ENCODE measurements at places on chromosomes 6 and 20. TPM values are rescaled to one million over a fixed set of nuclear protein-coding genes. Genes with fewer than 3 reads are reported as not detected.
A peak's percentile ranks its signal among the peaks of the same experiment; 100 is the strongest.

SRSF12 gene
- 0.10 TPM for total RNA-seq

DNA sequence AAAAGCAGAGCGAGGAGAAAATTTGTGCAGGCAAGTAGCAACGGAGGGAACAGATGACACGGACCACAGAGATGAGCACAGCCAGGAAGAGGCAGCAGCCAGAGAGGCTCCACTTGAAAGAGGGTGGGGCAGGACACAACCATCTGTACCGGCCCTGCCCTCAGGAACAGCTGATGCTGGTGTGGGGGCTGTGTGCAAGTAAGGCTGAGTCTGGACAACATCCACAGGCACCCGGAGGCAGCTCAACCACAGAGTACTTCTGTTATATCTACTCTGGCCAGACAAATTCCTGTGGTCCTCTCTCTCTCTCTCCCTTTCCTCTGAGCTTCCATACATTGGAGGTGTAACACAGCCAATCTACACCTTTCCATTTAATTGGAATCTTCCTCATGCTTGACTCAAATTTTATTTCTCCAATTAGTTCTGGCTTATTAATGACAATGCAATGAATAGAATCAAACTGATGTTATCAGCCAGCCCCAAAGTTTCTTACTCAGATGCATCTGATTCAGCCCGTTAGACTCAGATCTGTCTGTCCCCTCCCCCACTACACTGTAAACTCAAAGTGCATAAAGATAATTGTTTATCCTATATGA is 24.9 kb downstream of the KIF13A start:
- peak; percentile 96 for DNase-seq

DNA sequence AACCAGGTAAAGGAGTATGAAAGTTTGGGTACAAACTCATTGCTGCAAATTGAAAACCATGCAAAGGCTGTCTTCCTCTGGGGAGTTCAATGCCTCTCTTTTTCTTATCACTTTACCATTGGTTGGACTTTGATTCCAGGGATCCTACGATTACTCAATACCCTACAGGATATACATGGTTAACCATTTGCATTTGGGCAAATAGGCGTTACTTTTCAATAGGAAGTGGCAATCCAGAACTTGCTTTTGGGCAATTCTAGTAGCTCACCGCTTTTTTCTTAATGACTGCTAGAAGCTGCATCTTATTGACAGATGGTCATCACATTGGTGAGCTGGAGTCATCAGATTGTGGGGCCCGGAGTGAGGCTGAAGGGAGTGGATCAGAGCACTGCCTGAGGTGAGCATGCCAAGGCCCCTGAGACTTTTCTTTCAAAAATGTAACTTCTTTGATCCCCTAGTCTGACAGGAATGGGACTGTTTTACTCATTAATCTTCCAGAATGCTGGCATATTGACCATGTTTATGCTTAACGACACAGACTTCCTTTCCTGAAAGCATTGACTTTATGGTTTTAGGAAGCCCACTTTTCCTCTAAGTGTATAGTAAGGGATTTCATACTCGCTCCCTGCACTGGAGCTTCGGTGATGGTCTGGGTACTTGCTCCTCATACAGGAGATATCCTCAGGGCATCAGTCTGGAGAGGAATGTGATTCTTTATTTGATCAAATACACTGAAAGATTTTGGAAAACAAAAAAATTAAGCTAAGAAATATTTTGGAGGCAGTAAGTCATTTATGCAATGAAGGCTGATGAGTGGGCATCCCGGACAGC is at the start of gene CCR6:
Gene CCR6 (plus strand): TSS at position 270 of the 831 bp plus-strand sequence. CDS start 13,039 bp downstream, outside the sequence.
- no peak for DNase-seq

DNA sequence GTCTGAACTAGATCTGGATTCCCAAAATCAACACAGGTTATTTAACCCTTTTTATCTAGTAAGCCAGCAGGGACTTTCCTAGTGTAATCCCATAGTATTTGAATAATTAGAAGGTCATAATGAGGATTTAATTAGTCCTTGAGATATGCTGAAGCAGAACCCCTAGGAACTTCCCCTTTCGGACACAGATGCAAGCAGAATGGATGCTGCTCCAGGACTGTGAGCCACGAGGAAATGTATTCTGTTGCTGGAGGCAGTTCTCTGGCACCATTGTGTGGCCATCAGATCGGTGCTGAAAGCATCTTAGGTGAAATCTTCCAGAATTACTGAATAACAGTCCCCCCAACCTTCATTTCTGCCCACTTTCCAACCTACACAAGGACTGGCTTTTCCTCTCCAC is 206.9 kb downstream of the TMEM242 start:
- DNase-seq = no peak

DNA sequence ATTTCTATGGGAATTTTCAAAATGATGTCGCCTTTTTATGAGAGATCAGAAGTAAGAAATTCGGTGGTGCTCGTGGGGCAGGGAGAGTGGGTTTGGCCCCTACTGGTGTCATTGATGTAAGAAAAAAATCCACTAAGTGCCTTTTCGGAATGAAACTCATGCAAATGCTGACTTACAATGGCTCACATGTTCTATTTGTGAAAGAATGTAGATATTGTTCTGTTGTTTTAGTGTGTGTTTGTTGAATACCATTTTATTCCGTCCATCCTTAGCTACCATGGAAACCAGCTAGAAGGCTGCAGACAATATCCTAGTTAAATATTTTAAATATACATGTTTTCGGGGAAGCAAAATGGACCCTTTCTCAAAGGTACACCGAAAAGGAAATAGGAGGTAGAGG is 304.9 kb downstream of the TAF4 start:
- DNase-seq = no peak

DNA sequence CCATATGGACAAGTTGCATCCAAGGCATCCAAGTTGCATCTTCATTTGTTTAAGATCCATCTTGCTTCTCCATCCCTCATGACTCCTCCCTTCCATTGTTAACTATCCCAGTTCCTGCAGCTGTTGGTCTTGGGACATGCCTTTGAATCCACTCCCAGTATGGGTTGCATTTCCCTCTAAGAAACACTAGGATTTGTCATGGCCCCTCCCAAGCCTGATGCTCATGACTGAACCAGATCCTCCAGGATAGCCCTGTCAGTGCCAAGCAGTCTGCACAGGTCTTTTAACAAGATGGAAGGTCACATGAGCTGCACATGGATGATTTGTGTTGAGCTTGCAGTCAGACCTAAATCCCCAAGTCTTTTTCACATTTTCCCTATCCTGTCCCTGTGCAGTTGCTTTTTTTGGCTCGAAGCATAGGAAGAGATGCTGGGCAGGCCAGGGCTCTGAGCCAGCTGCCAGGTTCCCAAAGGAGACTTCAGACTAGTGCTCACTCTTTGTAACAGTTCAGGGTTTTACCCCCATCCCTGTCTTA is 4.2 kb downstream of the PPP2R5D start:
- DNase-seq = no peak

DNA sequence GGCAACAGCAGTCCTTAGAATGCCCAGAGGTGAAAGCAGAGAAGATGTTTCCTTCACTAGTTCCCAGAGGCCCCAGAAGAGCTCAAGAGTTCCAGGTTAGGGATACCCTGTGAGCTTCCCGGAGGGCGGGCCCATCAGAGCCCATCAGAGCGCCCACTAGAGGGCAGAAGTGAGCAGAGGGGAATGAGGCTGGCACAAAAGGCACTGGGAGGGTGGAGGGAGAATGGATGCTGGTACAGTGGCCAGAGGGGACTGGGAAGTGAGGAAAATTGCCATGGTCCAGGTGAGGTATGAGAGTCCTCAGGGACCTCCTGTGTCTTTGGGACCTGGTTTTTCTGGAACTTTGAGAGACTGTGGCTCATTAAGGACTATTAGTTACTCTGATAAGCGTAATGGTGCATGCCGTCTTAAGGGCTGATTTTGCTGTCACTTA is 57.3 kb downstream of the LINC00237 start:
- DNase-seq = peak; percentile 10

DNA sequence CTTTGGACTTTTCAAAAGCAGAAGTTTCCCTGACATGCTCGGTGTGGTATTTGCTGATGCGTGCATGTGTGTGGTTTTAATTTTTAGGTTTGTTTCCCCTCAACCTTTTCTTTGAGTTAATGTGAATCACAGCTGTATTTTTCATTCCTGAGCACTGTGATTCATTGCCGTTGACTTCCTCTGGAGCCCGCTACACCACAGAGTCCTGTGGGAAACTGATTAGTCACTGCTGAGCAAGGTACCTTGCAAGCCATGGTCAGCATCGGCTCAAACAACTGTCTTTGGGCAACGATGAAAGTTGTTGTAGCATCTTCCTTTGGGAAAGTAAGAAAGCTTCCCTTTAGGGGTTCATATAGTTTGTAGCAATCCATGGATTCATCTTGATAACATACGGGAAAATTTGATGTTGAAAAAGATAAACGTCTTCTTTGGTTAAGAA is 57.5 kb downstream of the RIN2 start:
- peak; percentile 98 for DNase-seq

DNA sequence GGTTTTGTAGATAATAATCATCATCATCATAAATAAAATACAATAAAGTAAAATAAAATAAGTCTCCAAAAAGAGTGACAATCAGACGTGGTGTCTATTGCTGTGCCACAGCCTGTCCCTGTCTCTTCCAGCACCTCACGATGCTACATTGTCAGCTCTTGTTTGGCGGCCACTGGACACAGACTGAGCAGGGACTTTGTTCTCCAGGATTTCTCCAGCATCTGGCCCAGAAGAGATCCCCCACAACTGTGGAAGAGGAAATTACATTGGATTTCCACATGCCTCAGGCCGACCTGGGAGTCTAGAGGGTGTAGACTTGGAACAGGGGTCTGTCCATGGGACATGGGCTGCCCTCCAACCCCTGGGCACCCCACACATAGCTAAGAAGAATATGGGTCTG is 39.2 kb upstream of the RALY start:
- no peak for DNase-seq

ECT2L gene
- total RNA-seq = not detected

LPIN3 gene
- total RNA-seq = 3.4 TPM

- no peak for DNase-seq
These were observed 354.8 kb downstream of the BTBD9 start for GRCh38 chr6:38284802-38285394.

- no peak for DNase-seq
These were observed 23.3 kb downstream of the NAPB start for GRCh38 chr20:23397961-23398360.

- DNase-seq = no peak
These were observed 39.4 kb upstream of the PMEPA1 start for GRCh38 chr20:57749131-57749690.

ULBP2 gene
- total RNA-seq = 17.3 TPM

DNA sequence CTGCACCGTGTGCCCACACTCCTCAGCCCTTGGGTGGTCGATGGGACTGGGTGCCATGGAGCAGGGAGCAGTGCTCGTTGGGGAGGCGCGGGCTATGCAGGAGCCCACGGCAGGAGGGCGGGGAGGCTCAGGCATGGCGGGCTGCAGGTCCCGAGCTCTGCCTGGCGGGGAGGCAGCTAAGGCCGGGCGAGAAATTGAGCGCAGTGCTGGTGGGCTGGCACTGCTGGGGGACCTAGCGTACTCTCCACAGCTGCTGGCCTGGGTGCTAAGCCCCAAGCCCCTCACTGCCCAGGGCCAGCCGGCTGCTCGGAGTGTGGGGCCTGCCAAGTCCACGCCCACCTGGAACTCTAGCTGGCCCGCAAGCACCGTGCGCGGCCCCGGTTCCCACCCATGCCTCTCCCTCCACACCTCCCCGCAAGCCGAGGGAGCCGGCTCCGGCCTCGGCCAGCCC is 55.9 kb upstream of the ECI2 start:
- DNase-seq = no peak

GRCh38 chr6:126199466-126199865 is 140.4 kb upstream of the CENPW start:
- DNase-seq = no peak

DNA sequence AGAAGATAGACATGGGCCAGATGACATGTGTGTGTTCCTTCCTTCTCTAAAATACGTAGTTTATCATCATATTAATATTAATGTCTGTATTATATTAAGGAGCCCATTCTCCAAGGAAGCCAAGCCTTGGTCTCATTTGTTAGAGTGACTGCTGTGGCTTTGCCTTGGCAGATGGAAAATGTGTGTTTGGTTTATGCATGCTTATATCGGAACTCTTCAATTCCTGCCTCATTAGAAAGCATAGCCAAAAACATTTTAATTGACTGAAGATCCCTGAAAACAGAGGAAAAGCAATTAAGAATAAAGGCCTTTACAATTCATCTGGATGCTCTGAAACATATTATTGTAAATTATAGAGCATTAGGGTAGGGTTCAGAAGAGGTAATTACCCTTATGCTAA is 106.4 kb downstream of the COL9A1 start:
- no peak for DNase-seq

DNA sequence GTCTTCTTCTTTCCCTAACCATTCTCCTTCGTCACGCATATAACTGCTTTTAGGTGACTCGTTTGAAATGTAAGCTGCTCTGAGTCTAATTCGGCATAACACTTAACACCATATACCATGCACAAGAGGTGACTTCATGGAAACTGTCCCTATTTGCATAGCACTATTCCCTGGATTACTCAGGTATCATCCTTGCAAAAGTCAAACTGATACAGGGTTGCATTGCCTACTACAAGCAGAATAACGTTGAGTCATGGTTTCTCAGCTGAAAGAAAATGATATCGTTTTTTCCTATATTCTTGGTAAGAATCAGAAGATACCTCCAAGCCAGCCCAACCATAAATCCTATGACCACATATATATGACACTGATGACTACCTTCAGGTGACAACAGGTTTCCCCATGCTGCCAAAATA is 227.5 kb downstream of the ATXN1 start:
- no peak for DNase-seq

ZC2HC1B gene
- not detected for total RNA-seq

- DNase-seq = no peak
These were observed 93.2 kb downstream of the TBX18 start for GRCh38 chr6:84671183-84671582.

NRN1 gene
- total RNA-seq = 8.7 TPM

GRCh38 chr20:11204926-11205768 is 531.3 kb upstream of the JAG1 start:
- DNase-seq = peak; percentile 83

RING1 gene
- total RNA-seq = 19.7 TPM

CALHM5 gene
- 3.8 TPM for total RNA-seq

GRCh38 chr6:42520786-42521607 is 42.8 kb upstream of the UBR2 start:
- peak; percentile 44 for DNase-seq

HINT3 gene
- 22.0 TPM for total RNA-seq

DNA sequence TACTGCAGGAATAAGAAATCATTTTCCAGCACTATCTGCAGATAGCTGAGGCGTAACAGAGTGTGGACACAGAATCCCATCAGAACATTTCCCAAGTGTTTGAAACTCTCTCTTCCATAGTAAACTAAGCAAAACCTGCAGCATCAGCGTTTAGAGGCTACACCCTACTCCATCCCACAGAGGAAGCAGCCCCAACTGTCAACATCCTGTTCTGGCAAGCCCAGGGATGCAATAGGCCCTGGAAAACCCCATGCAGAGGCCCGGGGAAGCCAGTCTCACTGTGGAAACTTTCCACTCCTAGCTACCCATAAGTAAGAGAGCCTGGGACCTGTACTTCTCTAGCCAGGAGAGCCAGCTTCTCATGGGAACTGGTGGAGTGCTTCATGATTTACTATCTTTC is 129.4 kb downstream of the LY86 start:
- DNase-seq = no peak

- peak; percentile 60 for DNase-seq
These were observed 25.8 kb downstream of the NKAIN2 start for GRCh38 chr6:123829302-123829953.

GRCh38 chr6:2596222-2596621 is 154.5 kb downstream of the MYLK4 start:
- no peak for DNase-seq

GRCh38 chr20:32623667-32624157 is 38.6 kb upstream of the NOL4L start:
- no peak for DNase-seq
